ENCODE measurements at places on chromosomes 13 and 19.

GRCh38 chr13:23687614-23688013 lies 117.4 kb downstream of the TNFRSF19 start:
- DNase-seq, result no peak

DNA sequence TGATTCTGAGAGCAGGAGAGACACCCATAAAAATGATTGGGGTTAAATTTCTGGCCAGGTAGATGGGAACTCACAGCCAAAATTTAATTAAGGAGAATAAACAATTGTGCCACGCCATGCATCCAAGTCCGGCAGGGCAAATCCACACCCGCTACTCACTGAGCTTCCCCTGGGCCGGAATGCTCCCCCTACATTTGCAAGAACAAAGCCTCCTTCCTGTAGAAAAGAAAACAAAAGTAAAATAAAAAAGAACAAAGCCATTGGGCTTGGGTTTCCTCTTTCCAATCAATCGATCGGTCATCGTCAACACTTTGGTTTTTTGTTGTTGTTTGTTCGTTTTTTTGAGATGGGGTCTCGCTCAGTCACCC lies 30.2 kb upstream of the TFDP1 start:
- no peak for DNase-seq

- peak; percentile 61 for DNase-seq
Measured at GRCh38 chr19:5205381-5205780, 135.2 kb downstream of the PTPRS start.

GRCh38 chr13:87887459-87888123 lies 216.4 kb downstream of the SLITRK5 start:
- DNase-seq, result no peak

- no peak for DNase-seq
Measured at GRCh38 chr13:40377783-40378182, 288.7 kb downstream of the FOXO1 start.

DNA sequence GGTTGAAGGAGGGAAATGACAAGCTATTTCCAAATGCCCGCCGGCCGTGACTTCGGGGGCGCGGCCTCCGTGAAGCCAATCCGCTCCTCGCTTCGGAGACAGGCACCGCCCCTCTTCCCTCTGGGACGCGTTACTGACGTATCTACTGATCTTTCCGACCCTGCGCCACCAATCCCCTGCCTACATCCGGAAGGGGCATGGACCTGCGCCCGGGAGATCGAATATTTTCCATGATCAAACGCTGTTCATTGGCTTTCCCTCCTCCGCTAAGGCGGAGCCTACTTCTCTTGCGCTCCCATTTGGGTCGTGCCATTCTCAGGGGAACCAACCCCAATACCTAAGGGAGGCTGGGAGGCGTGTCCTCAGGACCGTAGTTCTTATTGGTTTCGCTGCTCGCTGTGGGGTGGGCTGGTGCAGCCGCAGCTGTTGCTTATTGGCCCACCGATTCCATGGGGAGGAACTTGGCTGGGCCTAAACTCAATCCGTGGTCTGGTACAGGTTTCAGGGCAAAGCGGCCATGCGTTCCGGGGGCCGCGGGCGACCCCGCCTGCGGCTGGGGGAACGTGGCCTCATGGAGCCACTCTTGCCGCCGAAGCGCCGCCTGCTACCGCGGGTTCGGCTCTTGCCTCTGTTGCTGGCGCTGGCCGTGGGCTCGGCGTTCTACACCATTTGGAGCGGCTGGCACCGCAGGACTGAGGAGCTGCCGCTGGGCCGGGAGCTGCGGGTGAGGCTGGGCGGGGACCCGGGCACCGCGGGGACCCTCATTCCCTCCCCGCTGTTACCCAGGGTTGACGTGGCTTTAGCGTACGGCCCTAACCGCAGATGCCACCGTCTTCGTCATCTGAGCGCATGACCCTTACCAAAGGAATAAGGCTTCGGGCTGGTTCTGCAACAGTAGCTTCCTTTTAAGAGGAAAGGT lies at the start of gene QPCTL:
QPCTL (plus strand) TSS at position 480 of the 919 bp plus-strand sequence; CDS start at position 518, 38 bp downstream.
- peak; percentile 100 for DNase-seq

DNA sequence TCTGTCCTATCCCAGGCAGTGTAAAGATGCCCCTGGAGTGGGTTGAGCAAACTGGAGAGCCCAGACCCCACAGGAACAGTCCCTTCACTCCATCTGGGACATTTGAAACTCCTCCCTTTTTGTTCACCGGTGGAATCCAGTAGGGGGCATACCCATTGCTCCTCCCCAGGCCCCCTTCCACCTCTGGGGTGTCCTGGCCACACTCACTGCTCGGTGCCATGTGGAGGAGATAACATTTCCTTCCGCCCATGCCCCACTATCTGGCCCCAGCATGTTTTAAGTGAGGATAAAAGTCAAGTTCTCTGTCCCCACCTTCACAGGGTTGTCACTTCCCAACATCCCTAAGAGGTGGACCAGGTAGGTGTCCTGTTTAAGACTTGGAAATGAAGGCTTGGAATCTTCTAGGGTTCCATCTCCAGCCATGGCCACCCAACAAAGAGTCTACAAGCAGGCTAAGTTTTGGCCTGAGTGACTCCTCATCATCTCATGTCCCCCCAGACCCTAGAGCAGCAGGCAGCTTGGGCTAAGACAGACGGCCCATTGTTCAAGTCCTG lies 9.3 kb downstream of the ZNF526 start:
- no peak for DNase-seq

DNA sequence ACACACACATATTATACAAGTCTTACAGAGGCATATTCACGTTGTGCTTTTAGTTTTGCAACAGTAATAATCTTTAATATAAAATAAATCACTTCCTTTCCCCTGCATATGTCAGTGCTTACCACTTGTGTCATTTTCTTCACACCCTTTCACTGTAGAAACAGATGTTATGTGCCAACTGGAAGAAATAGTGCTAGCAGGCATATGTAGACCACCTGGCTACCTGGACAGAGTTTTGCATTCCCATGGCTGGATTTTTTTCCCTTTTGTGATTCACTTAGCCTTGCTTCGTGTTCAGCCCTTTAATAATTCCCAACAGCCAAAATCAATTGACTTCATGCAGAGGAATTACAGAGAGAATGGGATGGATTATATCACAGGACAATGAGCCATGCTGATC lies 399.1 kb upstream of the SPRY2 start:
- DNase-seq, result no peak

DNA sequence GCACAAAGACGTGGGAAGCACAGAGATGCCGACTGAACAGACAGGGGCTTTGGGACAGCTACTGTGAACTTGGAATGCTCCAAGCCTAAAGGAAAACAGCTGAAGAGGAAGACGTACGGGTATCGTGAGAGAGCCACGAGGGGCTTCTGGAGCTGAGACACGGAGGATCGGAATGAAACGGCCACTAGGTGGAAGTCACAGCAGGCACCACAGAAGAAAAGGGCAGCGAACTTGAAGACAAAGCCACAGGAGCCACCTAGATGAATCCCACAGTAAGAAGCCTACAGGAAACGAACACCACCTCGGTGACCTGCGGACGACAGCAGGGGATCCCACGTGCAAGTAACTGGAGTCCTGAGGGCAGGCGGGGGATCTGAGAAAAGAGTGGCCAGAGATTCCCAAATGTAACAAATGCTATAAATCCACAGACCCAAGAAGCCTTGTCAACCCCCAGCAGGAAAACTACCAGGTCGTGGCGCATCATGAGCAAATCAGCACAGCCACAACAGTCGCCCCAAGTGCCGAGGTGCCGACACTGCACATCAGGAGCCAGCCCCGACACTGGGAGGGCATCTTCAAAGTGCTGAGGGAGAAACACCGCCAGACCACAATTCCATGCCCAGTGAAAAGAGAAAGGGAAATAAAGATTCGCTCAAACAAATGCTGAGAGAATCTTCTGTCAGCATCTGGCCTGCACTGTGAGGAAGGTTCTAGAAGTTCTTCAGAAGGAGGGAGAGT lies 39.3 kb upstream of the ISYNA1 start:
- DNase-seq, result peak; percentile 53

DNA sequence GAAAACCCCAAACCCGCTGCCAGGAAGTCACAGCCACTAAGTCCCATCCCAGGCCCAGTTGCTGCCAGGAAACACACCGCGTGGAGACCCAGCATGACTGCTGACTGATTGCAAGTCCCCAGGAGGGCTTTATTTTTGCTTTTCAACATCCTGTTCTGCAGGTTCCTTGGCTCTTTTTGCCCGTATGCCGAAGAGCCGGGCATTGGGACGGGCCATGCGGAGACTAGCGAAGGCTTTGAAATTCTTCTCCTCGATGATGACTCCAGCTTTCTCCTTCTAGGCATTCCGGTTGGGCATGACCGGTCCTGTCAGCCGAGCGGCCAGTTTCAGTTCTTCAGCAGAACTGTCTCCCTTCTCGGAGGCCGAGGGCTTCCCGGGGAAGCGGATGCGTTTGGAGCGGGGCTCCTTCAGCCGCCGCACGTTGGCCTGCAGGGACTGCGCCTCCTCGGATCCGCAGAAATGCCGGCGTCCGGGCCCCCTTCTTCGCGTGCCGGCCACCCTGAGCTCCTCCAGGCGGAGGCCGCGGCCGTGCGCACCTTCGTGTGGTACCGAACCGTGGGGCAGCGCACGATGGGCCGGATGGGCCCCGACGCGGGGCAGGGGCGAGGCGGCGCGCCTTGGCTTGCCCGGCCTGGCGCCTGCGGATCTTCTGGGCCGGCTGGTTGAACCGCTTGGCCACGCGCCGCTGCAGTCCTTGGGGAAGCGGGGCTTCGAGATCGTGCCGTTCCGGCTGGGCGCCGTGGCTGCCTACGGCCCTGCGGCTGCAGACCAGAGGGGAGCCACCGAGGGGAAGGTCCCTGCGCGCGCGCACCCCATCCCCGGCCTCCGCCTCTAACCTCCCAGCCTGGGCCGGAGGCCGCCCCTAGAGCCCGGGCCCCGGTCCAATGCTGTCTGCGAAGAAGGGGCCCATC lies 15.2 kb downstream of the ZSCAN5C start:
- no peak for DNase-seq

DNA sequence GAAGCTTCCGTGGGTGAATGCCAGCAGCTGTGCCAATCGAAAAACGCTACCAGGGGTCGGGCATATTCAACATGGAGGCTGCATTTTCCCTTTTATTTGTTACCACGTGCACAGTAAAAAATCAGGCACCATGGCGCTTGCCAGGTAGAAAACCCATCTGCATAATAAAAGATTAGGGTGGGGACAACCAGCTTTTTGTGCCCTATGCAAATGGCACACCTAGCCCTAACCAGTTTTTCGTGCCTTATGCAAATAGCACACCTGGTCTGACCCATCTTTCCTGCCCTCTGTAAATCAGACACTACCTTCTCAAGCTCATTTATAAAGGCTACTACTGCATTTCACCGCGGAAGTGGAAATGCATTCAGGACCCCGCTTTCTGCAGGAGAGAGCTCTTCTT lies 62.1 kb upstream of the FREM2 start:
- no peak for DNase-seq

DNA sequence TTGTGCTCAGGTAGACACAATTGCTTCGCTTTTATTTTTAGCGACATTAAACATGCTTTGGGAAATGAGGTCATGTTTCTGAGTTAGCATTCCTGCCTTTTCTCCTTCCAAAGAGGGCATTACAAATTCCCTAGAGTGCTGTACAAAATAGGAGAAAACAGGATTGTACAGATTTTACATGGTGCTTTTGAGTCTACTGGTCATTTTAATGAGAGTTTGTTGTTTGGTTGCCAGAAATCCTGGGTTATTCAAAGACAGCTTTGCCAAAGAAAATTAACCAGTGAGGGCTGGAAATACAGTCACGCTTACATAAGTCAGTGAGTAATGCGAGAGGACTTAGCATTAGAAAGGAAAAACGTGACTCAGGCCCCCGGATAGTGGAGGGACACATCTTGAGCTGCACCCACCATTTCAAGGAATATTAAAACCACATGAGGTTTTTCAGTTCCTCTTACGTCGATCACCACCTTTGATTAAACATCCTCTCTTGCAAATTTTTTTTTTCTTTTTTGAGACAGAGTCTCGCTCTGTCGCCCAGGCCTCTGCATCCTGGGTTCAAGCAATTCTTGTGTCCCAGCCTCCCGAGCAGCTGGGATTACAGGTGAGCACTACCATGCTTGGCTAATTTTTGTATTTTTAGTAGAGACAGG lies 55.4 kb downstream of the SACS start:
- DNase-seq, result peak; percentile 84

GRCh38 chr19:38425222-38425809 lies 703 bp downstream of the RASGRP4 start:
- DNase-seq, result no peak

DNA sequence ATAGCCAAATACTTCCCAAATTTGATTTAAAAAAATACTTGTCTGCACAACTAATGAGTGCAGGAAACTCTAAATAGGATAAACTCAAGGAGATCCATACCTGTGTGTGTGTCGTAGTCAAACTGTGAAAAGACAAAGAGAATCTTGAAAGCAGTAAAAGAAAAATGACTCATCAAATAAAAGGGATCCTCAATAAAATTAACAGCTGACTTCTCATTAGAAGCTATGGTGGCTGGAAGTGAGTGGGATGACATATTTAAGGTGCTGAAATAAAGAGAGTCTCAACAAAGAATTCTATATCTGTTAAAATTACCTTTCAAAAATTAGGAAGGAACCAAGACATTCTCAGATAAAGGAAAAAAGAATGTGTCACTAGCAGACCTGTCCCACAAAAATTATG lies 13.7 kb downstream of the RNASEH2B start:
- no peak for DNase-seq

GRCh38 chr13:97976610-97977521 lies 23.4 kb downstream of the IPO5 start:
- DNase-seq, result peak; percentile 35

DNA sequence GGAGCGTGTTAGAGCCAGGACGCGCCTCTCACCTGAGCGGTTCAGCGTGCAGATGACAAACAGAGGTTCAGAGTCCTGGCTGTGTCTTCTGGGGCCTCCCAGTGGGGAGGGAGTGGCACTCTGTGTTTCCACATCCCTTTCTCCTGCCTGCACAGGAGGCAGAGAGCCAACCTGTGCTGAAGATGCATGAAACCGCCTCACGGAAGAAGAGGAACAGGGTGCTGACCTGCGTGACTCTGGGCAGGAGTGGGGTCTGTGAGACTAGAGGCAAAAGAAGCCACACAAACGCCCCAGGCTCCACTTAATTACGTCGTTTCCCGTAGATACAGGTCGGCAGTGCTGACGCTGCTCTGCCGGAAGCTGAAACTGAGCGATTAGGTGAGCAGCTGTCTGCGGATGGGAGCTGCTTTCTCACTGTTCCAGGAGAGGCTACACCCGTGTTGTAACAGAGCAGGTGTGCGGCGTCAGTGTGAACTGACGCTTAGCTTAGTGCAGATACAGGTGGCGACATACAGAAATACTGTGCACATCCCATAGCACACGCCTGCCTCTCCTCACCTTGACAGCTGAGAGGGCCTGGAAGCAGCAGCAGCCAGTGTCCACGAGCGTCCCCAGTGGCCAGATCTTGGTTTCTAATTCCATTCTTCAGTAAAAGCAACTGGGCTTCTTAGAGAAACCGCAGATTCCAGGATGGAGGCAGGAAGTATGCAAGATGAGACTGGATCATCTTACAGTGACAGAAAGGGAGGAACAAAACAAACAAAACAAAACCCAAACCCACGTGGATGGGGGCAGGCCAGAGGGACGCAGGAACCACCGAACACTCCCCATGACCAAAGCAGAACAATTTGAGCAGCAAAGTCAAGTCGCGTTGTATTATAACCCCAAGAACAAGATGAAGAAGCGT lies 37.7 kb upstream of the MCF2L start:
- DNase-seq, result peak; percentile 70

- peak; percentile 28 for DNase-seq
Measured at GRCh38 chr19:4014541-4015491, 7.3 kb downstream of the PIAS4 start.

- no peak for DNase-seq
Measured at GRCh38 chr19:57788114-57788692, 18.7 kb downstream of the ZNF586 start.
